Aorta (tissue), 5 donors: ENCODE measurements at places on chromosomes 4 and X. TPM values are rescaled to one million over a fixed set of nuclear protein-coding genes. Genes with fewer than 3 reads are reported as not detected.
A peak's percentile ranks its signal among the peaks of the same experiment; 100 is the strongest.

GRCh38 chrX:15676886-15677285 lies 12.3 kb upstream of the CLTRN start:
- no peak for DNase-seq
- no peak overlapping the region for H3K4me3 ChIP-seq
- H3K4me1 ChIP-seq: no peaks in the 10 kb centered on the region
- no peaks in the 10 kb centered on the region for H3K27me3 ChIP-seq

- H3K27ac ChIP-seq: no peak overlapping the region
- DNase-seq: no peak
- no peaks in the 10 kb centered on the region for H3K36me3 ChIP-seq
- H3K27me3 ChIP-seq: no peaks in the 10 kb centered on the region
Measured at GRCh38 chrX:44072631-44073030, 99.4 kb upstream of the NDP start.

The SPANXB1 gene
- not detected for total RNA-seq

DNA sequence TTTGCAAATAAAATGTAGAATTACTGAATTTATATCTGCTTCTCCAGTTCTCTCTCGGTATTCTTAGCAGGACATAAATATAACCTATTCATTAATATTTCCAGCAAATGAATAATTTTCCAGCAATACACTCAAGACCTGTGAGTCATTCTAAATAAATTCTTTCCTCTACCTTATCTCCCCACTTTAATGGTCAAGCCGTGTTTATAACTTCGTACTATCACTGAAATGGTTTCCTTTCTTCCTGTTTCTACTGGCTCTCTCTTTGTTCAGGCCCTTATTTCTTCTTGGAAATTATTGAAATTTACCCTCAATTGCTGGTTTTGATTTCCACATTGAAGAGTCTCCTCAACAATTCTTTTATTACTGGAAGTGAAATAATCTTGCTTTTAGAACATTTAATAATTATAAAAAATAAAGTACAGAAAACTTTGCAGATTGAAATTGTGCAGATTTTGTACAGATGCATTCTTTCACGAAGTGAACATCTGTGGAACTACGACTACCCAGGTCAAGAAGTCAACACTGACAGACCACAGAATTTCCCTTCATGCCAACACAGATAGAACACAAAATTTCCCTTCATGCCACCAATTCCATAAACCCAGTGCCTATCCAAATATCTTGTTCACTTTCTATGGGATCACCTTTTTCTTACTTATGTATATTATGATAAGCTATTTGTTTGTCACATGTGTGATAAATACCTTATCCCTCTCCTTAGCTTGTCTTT lies 205.7 kb downstream of the FAT4 start:
- DNase-seq: no peak
- H3K4me1 ChIP-seq: no peaks in the 10 kb centered on the region
- H3K27ac ChIP-seq: no peak overlapping the region
- H3K4me3 ChIP-seq: no peak overlapping the region
- H3K27me3 ChIP-seq: no peaks in the 10 kb centered on the region

DNA sequence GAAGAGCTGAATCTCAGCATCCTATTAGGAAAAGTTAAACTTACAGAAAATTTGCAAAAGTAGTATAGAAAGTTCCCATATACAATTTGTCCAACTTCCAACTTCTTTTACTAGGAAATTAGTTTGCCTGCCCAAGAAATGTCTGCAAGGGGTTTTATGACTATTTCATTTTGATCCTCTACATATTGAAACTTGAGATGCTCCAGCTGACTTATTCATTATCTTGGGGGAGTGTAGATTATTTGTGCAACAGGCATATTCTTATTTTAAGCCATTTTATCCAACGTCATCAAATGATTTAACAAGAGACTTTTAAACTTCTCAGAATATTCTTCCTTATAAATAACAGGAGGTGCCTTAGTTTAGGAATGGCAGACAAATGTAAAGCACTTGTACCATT lies 317.1 kb upstream of the FTHL17 start:
- DNase-seq: no peak
- no peak overlapping the region for H3K4me3 ChIP-seq
- no peaks in the 10 kb centered on the region for H3K4me1 ChIP-seq
- H3K27ac ChIP-seq: no peak overlapping the region
- H3K27me3 ChIP-seq: no peaks in the 10 kb centered on the region
- no peaks in the 10 kb centered on the region for H3K36me3 ChIP-seq

DNA sequence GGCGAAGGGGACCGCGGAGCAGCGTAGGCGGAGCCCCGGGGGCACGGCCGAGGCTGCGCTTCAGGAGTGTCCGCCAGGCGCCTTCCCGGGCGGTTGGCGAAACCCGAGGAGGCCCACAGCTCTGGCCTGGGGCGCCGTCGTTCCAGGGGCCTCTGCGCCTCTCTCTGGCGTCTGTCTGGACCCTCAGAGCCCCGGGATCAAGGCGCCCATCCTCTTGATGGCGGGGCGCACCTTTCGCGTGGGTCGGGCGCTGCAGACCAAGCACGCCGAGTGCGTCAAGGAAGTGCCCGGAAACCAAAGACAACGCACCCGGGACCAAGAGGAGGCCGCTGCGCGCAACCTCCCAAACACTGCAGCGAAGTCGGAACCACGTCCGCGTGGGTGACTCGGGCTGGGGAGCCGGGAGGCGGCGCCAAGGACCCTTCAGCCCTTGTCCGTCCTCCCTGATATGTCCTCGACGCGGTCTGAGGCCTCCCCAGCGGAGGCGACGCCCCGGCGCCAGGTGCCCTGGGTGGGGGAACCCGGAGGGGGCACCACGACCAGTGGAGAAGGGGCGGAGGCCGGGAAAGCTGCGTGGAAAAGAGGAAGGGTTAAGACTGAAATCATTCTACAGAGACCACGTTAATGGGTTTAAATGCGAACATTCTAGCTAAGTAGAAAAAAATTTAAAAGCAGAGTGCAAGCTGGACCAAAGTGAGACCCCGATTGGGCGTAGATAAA lies 9.9 kb downstream of the HMX1 start:
- DNase-seq: no peak
- H3K4me3 ChIP-seq: no peak overlapping the region
- H3K36me3 ChIP-seq: no peaks in the 10 kb centered on the region
- no peak overlapping the region for H3K27ac ChIP-seq
- no peaks in the 10 kb centered on the region for H3K4me1 ChIP-seq
- H3K27me3 ChIP-seq: no peaks in the 10 kb centered on the region

DNA sequence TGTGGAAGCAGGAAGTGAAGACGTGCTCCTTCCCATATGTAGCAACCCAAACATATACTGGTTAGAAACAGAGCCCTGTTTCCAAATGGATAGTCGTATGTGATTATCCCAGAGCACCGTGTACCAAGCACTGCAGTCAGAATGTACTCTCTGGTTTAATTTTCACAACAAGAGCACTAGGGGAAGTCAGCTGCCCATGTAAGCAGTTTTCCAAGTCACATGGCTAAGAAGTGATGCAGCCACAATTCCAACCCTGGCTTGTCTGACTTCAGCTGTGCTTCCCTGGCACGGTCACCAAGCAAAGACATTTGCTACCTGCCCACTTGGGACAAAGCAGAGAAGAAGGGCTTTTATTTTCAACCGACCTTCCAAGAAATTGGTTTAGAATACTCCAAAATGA lies 28.2 kb upstream of the CEP135 start:
- no peaks in the 10 kb centered on the region for H3K36me3 ChIP-seq
- no peaks in the 10 kb centered on the region for H3K4me1 ChIP-seq
- H3K4me3 ChIP-seq: no peak overlapping the region
- H3K27me3 ChIP-seq: no peaks in the 10 kb centered on the region
- DNase-seq: peak; percentile 45

DNA sequence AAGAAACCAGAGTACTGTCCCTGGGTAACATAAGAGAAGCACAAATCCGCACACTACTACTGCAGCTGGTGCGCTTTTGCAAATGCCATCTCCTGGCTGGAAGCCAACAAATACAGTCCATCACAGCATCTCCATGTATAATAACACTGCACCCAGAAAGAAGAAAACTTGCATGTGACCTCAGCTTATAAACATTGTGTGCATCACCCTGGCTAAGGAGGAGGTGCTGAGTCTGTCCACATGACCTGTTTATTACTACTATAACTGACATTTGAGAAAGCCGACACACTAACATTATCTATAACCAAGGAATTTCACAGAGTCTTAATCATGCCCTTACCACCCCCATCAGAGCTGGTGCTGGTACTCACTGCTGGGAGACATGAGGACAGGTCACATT lies 516.8 kb downstream of the CFAP47 start:
- no peaks in the 10 kb centered on the region for H3K4me1 ChIP-seq
- H3K27me3 ChIP-seq: no peaks in the 10 kb centered on the region
- H3K27ac ChIP-seq: no peak overlapping the region
- no peak for DNase-seq
- no peaks in the 10 kb centered on the region for H3K36me3 ChIP-seq
- H3K4me3 ChIP-seq: no peak overlapping the region

The SYTL4 gene
- 12.6 TPM for total RNA-seq
